ENCODE measurements at places on chromosomes 12 and 14.

GRCh38 chr14:50531595-50532501, 521 bp downstream of the MAP4K5 start:
- H3K4me3 ChIP-seq: peak overlapping the region; percentile 59
- H3K4me1 ChIP-seq: peaks cover 33% of the 10 kb centered on the region
- H3K27me3 ChIP-seq: no peaks in the 10 kb centered on the region
- DNase-seq: peak; percentile 58
- H3K27ac ChIP-seq: peak overlapping the region; percentile 98

- DNase-seq: no peak
- H3K4me3 ChIP-seq: no peak overlapping the region
- no peak overlapping the region for H3K27ac ChIP-seq
- H3K36me3 ChIP-seq: no peaks in the 10 kb centered on the region
- H3K27me3 ChIP-seq: peaks cover 4% of the 10 kb centered on the region
- H3K4me1 ChIP-seq: no peaks in the 10 kb centered on the region
Measured at GRCh38 chr14:59566296-59566695, 10.3 kb downstream of the CCDC175 start.

DNA sequence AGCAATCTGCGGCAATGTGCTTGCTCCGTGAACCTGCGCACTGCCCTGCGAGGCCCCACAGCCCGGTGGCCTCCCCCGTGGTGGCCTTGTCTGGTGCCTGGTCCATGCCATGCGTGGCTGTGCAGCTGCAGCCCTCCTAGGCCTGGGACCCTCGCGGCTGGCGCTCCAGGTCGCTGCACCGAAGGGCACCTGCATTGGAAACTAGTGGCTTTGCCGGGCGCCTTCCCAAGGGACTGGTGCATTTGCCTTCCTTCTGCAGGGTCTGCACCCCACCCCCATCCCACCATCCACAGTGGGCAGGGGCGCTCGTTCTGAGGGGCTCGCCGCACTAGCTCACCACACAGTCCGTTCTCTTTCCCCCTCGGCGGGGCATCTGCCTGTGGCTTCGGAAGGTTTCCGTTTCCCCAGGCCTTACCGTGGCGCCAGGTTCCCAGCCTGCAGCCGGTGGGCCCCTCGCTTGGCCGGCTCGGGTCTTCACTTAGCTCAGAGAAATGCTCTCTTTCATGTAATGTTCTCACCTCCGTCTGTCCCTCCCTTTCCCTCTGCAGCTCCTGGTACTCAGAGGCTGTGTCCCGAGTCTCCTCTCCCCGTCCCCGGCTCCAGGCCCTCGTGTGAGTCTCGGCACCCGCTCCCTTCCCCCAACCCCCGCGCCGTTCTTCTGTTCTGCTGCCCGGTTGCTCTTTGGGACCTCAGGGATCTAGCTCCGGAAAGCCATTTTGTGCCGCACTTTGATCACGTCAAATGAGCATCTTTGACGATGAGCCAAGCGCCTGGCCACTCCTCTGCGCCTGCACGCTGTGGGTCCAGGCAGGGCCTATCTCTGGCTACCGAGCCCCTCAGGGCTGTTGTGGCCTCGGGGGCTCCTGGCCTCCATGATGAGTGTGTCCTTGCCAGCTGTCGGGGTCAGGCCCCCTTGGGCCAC, 31.9 kb downstream of the JAG2 start:
- no peaks in the 10 kb centered on the region for H3K4me1 ChIP-seq
- no peak overlapping the region for H3K27ac ChIP-seq
- H3K4me3 ChIP-seq: no peak overlapping the region
- no peak for DNase-seq

- no peaks in the 10 kb centered on the region for H3K27me3 ChIP-seq
- no peak for DNase-seq
- H3K36me3 ChIP-seq: no peaks in the 10 kb centered on the region
- H3K27ac ChIP-seq: no peak overlapping the region
Measured at GRCh38 chr14:96661244-96661969, 135.8 kb upstream of the VRK1 start.

DNA sequence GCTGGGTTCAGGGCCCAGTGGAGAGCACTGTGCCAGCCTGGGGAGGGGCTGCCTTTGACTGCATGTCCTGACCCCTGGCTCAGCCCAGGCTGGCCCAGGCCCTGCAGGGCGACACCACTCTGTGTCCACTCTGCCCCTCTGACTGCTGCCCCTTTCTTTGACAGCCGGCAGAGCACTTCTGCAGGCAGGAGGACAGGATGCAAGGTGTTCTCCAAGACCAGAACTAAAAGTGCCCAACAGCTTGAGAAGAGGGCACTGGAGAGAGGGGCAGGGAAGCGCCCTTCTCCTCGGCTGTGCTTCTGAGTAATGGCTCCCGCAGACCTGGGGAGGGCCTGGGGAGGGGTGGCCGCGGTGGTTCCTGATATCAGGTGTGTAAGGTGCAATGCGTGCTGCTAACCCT, 72.7 kb downstream of the WDR20 start:
- no peak overlapping the region for H3K27ac ChIP-seq
- H3K27me3 ChIP-seq: no peaks in the 10 kb centered on the region
- H3K4me3 ChIP-seq: no peak overlapping the region
- H3K36me3 ChIP-seq: no peaks in the 10 kb centered on the region
- H3K4me1 ChIP-seq: peaks cover 45% of the 10 kb centered on the region

GRCh38 chr12:123054371-123054770, 73.9 kb downstream of the ARL6IP4 start:
- no peaks in the 10 kb centered on the region for H3K27me3 ChIP-seq
- peaks cover 37% of the 10 kb centered on the region for H3K4me1 ChIP-seq
- H3K4me3 ChIP-seq: no peak overlapping the region
- H3K27ac ChIP-seq: peak overlapping the region; percentile 44
- no peaks in the 10 kb centered on the region for H3K36me3 ChIP-seq

- peak overlapping the region; percentile 77 for H3K4me3 ChIP-seq
- H3K4me1 ChIP-seq: peaks cover 29% of the 10 kb centered on the region
- peak overlapping the region; percentile 79 for H3K27ac ChIP-seq
- H3K36me3 ChIP-seq: no peaks in the 10 kb centered on the region
Measured at GRCh38 chr12:95790917-95791849, 619 bp upstream of the NTN4 start.

GRCh38 chr12:108312073-108312659, 26.9 kb downstream of the CMKLR1 start:
- H3K4me3 ChIP-seq: no peak overlapping the region
- no peak for DNase-seq
- H3K27me3 ChIP-seq: no peaks in the 10 kb centered on the region
- H3K27ac ChIP-seq: no peak overlapping the region

- no peak overlapping the region for H3K4me3 ChIP-seq
- no peaks in the 10 kb centered on the region for H3K4me1 ChIP-seq
- peaks cover 4% of the 10 kb centered on the region for H3K27me3 ChIP-seq
- H3K36me3 ChIP-seq: no peaks in the 10 kb centered on the region
Measured at GRCh38 chr12:2686280-2686646, 108.5 kb upstream of the FKBP4 start.

DNA sequence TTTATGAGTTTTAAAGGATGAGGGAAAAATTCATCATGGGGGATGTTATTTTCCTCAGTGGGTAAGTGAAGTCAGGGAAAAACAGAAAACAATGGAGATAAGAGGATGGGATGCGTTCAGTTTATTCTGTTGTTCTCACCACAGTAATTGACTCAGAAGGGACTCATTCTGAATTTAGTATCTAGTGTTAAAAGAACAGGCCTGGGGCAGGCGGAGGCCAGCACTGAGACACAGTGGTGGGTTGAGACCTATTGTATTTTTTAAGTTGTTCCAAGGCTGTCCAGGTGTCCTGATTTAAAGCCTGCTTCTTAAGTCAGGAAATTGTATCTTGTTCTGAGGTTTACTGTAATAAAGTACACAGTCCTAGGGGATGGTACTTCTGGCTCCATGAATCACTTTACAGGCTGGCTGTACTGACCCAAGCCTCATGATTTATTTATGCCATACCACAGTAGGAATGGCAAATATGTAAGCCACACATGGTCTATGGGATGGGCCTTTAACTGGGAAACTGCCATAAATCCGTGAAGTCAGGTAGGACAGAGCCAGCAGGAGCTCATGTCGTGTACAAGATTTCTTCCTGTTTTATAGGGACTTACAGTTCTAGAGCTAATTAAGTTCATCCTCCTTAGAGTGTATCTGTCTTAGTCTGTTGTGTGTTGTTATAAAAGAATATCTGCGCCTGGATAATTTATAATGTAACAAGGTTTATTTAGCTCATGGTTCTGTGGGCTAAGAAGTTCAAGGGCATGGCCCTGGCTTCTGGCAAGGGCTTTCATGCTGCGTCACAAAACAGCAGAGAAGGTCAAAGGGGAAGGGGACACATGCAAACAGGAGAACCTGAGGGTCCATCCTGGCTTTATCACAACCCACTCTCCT, 244.1 kb downstream of the FBXL14 start:
- no peak for DNase-seq
- H3K4me3 ChIP-seq: no peak overlapping the region
- H3K36me3 ChIP-seq: no peaks in the 10 kb centered on the region
- peak overlapping the region; percentile 14 for H3K27ac ChIP-seq
- no peaks in the 10 kb centered on the region for H3K27me3 ChIP-seq

GRCh38 chr12:80798281-80798680, 81.6 kb downstream of the MYF5 start:
- H3K4me3 ChIP-seq: no peak overlapping the region
- no peaks in the 10 kb centered on the region for H3K27me3 ChIP-seq
- DNase-seq: no peak

DNA sequence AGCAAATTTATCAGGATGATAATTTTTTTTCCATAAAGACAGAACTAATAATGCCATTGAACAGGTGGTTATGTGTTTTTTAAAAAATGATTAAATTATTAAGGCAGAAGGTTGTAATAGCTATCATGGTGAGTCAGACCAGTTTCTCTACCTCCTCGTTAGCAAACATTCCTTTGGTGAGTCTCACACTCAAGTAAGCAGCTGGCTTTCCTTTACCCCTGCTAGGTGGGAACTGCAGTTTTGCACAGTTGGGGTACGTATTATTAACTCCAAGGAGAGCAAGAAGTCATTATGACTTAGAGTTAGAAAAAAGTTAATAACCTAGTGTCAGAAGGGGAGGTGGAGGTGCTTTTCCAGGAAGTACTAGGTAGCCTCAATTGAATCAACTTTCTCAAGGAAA, 165.3 kb downstream of the SNAPC1 start:
- H3K36me3 ChIP-seq: no peaks in the 10 kb centered on the region
- H3K27ac ChIP-seq: no peak overlapping the region
- no peak for DNase-seq
- H3K27me3 ChIP-seq: no peaks in the 10 kb centered on the region
- no peaks in the 10 kb centered on the region for H3K4me1 ChIP-seq

DNA sequence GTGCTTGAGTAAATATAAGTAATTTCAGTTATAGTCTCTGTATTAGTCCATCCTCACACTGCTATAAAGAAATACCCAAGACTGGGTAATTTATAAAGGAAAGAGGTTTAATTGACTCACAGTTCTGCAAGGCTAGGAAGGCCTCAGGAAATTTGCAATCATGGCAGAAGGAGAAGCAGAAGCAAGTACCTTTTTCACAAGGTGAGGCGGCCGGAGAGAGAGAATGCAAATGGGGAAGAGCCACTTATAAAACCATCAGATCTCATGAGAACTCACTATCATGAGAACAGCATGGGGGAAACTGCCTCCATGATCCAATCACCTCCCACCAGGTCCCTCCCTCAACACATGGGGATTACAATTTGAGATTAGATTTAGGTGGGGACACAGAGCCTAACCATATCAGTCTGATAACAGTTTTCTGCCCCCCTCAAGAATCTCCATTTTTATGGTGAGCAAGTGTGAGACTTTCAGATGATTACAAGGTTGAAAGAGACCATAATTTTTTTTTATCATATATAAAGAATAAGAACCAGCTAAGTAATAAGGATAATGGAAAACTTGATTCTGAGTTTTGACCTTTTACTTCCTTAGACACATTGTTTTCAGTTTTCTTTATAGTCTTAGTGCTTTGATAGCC, 35.6 kb downstream of the LEMD3 start:
- H3K27me3 ChIP-seq: no peaks in the 10 kb centered on the region
- peaks cover 4% of the 10 kb centered on the region for H3K4me1 ChIP-seq
- no peak for DNase-seq
- no peak overlapping the region for H3K4me3 ChIP-seq
- no peak overlapping the region for H3K27ac ChIP-seq

GRCh38 chr12:1781772-1782171, 38.6 kb upstream of the LRTM2 start:
- no peaks in the 10 kb centered on the region for H3K27me3 ChIP-seq
- no peak overlapping the region for H3K4me3 ChIP-seq
- H3K27ac ChIP-seq: no peak overlapping the region
- H3K4me1 ChIP-seq: peaks cover 28% of the 10 kb centered on the region

GRCh38 chr14:99192028-99192621, 79.9 kb downstream of the BCL11B start:
- H3K4me3 ChIP-seq: peak overlapping the region; percentile 27
- no peaks in the 10 kb centered on the region for H3K4me1 ChIP-seq
- H3K36me3 ChIP-seq: no peaks in the 10 kb centered on the region
- peak; percentile 57 for DNase-seq

- no peak overlapping the region for H3K4me3 ChIP-seq
- H3K36me3 ChIP-seq: no peaks in the 10 kb centered on the region
- H3K4me1 ChIP-seq: no peaks in the 10 kb centered on the region
- DNase-seq: no peak
- H3K27ac ChIP-seq: no peak overlapping the region
Measured at GRCh38 chr12:32854097-32854496, 42.5 kb downstream of the PKP2 start.

DNA sequence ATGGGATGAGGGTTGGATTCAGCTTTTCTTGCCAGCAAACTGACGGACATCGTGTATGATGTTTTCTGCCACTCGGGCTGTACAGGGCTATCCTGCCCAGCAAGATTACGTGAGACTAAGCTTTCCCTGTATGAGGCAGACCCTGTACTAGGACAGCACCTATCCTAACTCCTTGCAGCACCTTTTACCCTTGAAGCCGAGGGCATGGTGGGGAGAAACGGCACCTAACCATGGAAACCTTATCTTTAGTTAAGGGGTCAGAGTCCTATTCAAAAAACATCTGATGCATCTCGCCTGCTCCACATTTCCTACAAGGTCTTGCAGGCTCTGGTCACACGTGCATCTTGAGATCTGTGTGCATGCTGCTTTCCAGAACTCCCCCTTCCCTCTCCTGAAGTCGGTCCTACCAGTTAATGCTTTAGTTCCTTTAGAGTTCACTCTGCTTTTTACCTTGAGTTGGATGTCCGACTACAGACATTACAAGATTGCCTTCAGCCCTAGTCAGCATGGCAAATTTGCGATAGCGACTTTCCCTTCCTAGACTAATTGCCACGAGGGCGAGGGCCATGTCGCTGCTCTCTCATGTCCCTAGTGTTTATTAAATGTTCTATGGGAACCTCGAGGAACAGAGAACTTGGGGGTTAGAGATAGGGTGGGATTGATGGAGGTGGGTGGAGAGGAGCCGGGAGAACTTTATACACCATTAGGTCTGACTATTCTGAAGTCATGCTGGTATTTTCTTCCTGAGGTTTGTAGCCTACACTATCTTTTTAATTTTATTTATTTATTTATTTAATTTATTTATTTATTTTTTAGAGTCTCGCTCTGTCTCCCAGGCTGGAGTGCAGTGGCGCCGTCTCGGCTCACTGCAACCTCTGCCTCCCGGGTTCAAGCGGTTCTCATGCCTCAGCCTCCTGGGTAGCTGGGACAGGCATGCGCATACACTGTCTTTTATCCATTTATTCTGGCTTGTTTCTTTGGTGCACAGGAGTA, 6.6 kb downstream of the RAN start:
- peaks cover 10% of the 10 kb centered on the region for H3K4me1 ChIP-seq
- H3K27me3 ChIP-seq: no peaks in the 10 kb centered on the region
- peaks cover 35% of the 10 kb centered on the region for H3K36me3 ChIP-seq
- no peak overlapping the region for H3K27ac ChIP-seq
- no peak for DNase-seq

GRCh38 chr12:80802652-80803400, 86.1 kb downstream of the MYF5 start:
- no peak for DNase-seq
- H3K4me3 ChIP-seq: no peak overlapping the region
- H3K36me3 ChIP-seq: no peaks in the 10 kb centered on the region
- H3K27ac ChIP-seq: no peak overlapping the region
